ENCODE measurements at places on chromosomes 6 and 20.
A peak's percentile ranks its signal among the peaks of the same experiment; 100 is the strongest.

DNA sequence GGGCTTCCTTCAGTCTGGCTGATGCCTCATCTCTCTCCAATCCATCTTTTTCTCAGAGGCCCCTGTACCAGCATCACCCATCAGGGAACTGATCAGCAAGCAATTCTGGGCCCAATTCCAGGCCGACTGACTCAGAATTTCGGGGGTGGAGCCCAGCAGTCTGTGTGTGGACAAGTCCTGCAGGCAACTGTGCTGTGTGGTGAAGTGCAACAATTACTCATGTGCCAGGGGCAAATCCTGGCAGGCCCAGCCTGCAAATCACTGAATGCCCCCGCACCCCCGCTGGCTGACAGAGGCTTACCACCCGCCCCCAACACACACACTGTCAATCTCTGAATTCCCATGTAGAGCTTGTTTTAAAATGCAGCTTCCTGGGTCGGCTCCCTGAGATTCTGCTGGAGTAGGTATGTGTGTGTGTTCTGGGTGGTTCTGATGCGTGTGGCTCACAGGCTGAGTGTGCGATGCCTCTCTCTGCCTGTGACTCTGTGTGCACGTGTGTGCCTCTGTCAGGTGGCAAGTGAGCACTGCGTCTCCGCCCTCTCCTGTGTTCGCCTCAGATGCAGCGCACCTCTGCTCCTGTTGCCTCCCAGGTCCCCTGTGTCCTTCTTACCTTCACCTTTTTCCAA is 45.4 kb downstream of the SSR1 start:
- DNase-seq, result no peak

DNA sequence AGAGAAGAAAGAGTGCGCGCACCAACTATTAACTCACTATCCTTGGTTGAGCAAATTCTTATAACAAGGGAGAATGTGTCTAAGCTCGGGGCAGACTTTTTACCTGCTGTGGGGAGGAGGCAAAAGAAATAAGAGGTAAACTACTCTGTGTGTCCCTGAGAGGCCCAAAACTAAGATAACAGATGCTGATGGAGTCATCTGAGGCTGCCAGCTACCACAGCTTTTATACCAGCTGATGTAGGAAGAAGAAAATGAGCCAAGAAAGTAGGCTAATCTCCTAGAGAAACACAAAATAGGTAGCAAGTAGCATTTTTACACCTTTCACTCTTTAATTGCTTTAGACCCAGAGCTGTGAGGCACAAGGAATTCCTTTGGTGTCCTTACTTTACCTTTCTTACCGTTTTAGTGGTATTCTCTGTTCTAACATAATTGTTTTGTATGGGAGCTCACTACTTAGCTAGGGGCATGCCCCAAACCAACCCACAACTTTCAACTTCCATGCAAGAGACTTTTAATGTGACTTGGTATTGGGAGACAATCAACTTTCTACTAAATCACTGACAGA is 27.8 kb upstream of the PIM1 start:
- no peak for DNase-seq

DNA sequence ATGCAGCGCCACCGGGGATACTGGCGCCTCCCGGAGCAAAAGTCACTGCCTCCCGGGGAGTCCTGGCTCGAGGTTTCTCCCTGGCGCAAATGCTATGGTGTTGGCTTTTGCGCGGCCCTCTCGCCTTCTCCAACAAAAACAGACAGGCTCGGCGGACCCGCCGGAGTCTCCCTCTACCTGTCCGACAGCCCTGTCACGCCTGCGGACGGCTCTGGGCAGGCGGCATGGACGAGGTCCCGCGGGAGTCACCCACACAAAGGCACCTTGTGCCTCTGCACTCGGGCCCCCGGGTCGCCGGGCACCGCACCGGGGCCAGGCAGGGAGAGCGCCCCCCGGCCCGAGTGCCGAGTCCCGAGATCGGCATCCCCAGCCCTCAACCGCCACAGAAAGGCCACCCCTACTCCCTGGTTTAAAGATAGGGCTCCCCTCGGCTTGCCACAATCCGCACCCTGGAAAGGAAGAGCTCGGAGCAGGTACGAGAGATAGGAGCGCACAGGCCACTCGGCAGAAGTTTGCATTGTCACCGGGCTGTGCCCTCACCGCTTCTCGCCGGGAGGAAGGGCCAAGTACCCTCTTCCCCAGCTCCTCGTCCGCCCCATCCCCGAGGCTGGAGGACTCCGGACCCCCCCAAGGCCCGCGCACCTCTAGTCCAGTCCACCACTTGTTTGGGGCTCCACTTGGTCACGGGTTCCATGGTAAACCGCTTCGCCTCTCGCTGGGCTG is 903 bp downstream of the CNKSR3 start:
- DNase-seq, result peak; percentile 58

- no peak for DNase-seq
Observed at GRCh38 chr6:2378891-2379652, 133.7 kb upstream of the GMDS start.

DNA sequence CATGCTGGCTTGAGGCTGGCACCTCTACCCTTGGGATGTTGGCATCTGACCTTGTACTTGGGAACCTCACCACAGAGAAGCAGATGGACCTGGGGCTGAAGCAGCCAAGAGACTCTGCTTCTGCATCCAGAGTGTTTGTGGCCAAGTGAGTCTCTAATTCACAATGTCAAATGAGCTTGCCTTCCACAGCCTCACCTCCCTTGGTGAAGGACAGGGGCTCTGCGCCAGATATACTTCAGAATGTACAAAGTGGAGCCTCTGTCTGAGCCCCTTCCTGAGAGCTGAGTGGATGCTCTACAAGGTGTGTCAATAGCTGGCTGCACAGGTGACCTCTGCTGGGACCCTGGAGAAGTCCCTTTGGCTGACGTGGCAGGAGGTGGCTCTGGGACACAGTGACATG is 508.9 kb downstream of the CDH26 start:
- DNase-seq, result no peak

DNA sequence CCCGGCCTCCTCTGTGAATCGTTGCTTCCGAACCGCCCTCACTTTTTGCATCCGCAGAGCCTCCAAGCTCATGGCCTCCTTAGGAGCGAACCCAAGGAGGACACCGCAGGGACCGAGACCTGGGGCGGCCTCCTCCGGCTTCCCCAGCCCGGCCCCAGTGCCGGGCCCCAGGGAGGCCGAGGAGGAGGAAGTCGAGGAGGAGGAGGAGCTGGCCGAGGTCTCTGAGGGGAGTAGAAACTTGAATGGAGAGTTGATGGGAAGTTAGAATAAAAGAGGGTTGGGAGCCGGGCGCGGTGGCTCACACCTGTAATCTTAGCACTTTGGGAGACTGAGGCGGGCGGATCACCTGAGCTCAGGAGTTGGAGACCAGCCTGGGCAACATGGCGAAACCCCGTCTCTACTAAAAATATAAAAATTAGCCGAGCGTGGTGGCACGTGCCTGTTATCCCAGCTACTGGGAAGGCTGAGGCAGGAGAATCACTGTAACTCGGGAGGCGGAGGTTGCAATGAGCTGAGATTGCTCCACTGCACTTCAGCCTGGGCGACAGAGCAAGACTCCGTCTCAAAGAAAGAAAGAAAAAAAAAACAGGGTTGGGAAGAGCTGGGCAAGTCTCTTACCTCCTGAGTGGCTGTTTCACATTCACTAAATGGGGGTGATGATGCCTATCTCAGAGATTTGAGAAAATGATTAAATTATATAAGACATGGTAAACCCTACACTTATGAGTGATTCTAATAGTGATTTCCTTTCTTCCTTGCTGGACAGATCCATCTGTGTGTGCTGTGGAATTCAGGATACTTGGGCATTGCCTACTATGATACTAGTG is 805 bp downstream of the MSH5 start:
- peak; percentile 19 for DNase-seq

DNA sequence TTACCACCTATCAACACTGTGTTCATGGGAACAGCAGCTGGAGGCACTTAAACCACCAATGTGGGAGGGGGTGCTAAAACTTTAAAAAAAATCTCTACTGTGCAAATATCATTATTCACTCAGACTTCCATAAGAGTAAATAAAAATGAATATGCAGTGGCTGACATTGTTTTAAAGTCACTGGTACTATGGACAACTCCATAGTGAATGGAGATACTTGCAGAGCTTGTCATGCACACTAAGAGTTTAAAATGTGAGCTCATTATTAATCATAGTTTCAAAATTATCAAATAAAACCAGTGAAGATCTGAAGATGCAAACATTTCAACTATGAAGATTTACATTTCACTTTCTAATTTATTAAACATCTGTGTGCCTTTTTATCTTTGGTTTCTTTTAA is 54.4 kb downstream of the RFX6 start:
- no peak for DNase-seq

DNA sequence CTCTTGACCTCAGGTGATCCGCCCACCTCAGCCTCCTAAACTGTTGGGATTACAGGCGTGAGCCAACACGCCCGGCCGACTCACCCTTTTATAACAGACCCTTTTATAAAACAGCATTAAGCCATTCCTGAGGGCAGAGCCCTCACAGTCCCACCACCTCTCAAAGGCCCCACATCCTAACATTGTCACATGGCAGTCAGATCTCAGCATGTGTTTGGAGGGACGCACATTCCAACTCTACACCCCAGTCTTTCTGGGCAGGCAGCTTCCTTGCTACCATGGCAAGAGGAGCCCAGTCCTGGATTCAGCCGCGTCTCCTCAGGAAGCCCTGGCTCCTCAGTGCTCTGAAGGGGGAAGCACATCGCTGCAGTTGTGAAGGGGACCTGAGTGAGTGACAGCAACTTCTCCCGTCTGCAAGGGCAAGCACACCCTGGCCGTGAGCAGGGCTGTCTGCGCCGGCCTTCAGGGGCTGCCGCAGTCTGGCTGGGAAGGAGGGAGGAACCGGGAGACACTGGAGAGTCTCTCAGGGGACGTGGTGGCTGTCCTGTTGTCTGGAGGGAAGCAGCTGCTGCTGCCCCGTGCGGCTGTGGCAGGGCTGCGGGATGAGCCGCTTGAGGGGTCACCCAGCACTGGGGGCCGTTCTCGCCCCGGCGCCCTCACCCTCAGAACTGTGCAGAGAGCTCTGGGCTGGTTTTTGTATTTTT is 15.9 kb downstream of the OSBPL2 start:
- no peak for DNase-seq

DNA sequence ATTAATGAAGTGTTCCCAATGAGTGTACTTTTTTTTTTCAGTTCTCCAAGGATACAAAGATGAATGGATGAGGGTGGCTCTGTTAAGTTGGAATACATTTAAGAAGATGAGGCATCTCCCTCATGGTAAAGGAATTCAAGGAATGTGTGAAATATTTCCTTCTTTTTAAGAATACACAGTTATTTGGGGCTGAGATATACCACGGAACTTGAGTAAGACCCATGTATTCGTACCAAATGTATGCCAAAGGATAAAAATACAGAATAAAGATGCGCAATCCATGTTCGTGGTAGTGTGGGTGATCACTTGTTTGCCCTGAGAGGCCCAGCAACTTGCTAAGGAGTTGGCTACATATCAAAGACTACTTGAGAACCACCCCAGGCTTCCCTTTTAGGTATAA is 164.2 kb upstream of the TCF21 start:
- no peak for DNase-seq

- DNase-seq, result no peak
Observed at GRCh38 chr20:25222461-25223178, 25.3 kb upstream of the PYGB start.

- no peak for DNase-seq
Observed at GRCh38 chr6:73766040-73766439, 70.0 kb downstream of the CD109 start.

GRCh38 chr20:40414843-40415615 is 274.0 kb downstream of the MAFB start:
- no peak for DNase-seq

DNA sequence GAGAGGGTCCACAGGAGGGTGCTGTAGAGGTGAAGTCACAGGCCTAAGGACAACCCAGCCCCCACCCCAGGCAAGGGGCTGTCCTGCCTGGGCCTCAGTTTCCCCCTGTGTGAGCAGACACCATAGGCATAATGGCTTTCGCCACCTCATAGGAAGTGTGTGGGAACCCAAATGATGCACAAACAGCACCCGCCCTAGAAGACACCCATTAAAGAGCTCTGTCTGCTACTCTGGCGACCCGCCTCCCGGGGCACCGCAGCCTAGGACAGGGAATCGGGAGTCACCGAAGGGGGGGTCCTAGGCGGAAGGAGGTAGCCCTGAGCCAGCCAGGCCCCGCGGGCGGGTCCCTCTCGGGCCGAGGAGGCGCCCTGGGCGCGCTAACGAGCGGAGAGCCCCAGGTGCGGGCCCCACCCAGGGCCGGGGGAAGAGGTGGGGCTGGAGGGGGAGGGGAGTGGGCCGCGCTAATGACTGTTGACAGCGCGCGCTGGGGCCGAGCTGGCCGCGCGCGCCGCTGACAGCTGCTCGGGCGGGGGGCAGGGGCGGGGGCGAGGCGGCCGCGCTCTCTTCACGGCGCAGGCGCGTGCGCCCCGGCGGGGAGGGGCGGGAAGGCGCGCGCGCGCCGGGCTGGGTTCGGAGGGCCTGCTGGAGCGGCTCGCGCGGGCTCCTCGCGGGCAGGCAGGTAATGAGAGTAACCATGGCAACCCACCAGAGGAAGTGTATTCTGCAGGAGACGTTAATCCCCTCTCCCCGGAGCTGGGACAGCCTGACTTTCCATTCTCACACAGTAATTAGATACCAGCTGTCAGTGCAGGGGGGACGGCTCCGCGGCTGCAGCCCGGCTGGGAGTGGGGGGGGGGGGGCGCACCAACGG is 48.9 kb downstream of the NOL4L start:
- peak; percentile 92 for DNase-seq

GRCh38 chr20:46323557-46323956 is 15.3 kb upstream of the CDH22 start:
- no peak for DNase-seq

GRCh38 chr20:52064931-52065330 is 126.6 kb downstream of the ZFP64 start:
- no peak for DNase-seq

- no peak for DNase-seq
Observed at GRCh38 chr6:130964808-130965604, 98.0 kb downstream of the EPB41L2 start.

DNA sequence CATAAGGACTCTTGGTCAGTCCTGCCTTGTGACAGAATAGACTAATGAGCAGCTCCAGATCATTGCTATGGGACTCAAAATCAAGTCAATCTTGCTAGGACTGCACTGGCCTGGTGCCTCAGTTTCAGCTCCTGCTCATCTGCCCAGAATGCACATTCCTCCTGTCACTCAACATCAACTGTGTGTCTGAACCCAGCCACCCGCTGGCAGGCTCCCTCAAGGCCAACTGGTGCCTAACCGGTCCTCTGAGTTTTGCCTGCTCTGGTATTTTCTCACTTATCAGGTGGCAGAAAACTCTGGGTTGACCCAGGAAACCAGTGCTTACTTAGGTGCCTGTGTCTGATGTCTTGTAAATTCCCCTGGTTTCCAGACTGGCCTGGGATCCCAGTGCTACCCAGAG is 297.7 kb downstream of the DHX35 start:
- no peak for DNase-seq
